Nephron progenitor cell (in vitro differentiated cells): ENCODE measurements at places on chromosomes 11 and 22.

DNA sequence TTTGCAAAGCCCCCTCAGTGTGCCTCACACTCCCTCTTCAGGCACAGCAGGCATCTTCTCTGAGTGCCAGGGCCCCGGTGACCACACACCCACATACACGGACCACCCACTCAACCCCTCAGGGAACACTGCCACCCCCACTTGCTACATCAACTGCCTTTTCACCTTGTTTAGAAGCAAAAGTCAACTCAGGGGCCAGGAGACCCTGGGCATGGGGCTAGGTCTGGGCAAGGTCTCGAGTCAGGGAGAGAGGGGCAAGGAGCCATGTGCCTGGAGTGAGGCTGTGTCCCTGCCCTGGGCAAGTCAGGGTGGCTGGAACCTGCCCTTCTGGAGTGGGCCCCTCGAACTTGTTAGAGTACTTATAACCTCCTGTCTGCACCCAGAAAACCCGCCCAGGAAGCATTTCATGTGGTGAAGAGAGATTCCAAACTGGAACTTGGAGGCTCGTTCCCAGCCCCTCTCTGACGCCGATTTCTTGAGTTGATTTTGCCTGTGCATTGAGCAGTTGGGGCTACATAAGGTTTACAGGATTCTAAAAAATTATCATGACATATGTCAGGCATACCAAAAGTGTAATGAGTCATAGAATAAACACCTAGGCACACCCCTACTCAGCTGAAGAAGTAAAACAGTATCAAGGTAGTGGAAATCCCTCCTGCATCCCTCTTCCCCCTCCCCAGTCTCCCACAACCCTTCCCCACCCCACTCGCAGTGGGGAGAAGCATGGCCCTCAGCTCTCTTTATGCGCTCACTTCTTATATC lies 74.3 kb downstream of the MYEOV start:
- DNase-seq = no peak

GRCh38 chr11:92662601-92663360 lies 306.7 kb upstream of the MTNR1B start:
- DNase-seq = no peak

- DNase-seq = no peak
Observed at GRCh38 chr22:50700387-50701075, 27.9 kb downstream of the SHANK3 start.

DNA sequence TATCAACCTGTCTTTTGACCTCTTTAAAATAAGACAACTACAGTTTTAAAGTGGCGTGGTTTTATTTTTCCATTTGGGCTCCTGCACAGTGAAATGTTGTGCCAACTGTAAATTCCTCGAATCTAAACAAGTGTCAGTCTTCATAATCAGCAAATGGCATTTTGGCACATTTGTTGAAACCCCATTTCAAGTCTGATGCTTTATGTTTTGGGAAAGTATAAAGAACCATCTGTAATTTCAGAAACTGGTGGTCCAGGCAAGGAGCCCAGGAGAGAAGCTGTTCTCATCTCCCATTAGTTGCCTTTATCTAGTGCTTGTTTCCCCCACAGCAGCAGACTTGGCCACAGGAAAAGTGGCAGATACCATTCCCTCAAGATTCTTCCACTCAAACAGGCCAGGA lies 32.7 kb downstream of the VWA5A start:
- DNase-seq = no peak

DNA sequence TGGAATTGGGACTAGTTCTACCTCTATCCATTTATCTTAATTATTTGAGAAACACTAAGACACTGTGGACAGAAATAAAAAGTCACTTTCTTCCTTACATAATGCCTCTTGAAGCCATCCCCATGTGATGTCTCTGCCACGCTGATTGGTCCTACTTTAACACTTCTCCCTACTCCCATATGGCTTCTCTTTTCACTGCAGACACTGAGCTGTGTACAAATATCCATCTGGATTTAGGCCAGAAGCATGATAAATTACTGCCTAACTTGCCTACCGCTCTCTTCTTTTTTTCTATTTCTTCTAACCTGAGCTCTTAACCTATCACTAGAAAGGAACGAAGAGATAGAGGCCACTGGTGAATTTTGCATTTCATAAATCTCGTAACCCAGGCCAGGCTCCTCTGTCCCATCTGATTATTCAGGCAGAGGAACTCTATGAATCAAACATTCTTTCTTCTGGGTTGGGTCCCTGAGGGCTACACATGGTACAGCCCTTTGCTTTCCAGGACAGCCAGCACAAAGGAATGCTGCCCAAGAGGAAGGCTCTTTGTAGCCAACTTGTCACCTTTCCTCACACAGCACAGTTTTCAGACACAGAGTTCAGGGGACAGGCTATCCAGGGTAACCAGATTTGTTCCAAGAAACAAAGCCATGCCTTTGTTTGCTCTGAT lies 878.5 kb upstream of the LRRC4C start:
- DNase-seq = no peak

DNA sequence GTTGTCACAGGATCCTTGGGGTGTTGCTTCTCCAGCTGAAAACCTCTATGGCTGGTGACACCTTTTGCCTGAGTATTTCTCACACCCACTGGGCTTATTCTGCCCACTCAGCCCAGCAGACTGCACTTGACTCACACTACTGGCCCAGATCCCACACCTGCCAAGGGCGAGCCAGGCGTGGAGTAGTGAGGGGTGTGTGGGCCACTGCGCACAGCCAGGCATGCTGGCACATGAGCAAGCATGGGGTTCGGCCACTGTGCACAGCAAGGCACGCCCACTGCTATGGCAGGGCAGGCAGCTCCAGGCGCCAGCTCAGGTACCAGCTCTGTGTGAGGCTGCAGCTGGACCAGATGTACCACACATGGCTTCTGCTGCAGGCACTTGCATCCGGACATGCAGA lies 116.5 kb upstream of the MTNR1B start:
- DNase-seq = no peak

- DNase-seq = no peak
Observed at GRCh38 chr11:44990665-44991064, 40.0 kb upstream of the TP53I11 start.

DNA sequence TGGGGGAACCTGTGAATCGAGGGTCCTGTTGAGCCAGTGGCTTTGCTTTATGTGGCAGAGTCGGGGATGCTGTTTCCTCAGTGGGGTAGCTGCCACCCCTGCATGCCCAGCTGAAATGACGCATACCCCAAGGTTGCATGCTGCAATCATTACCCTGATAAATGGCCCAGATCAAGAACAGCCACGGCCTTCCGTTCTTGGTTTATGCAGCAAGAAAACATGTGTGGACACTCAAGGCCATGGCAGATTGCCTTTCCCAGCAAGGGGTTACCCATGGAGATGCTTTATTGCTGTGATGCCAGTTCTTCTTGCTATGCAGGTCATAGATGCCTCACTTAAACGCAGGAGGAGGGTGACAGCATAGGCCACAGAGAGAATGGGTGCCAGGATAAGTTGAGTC lies 14.3 kb upstream of the SREBF2 start:
- no peak for DNase-seq

- no peak for DNase-seq
Observed at GRCh38 chr11:9138612-9139579, 47.5 kb upstream of the SCUBE2 start.

- no peak for DNase-seq
Observed at GRCh38 chr11:79333355-79333754, 107.5 kb downstream of the TENM4 start.
